ENCODE measurements at places on chromosomes 7 and 10. TPM values are rescaled to one million over a fixed set of nuclear protein-coding genes. Genes with fewer than 3 reads are reported as not detected.

- H3K36me3 ChIP-seq = no peaks in the 10 kb centered on the region
- no peaks in the 10 kb centered on the region for H3K4me1 ChIP-seq
- no peak overlapping the region for H3K4me3 ChIP-seq
- DNase-seq = no peak
- no peak overlapping the region for H3K27ac ChIP-seq
- no peaks in the 10 kb centered on the region for H3K27me3 ChIP-seq
Measured at GRCh38 chr10:57049096-57049495, 688.0 kb upstream of the ZWINT start.

DNA sequence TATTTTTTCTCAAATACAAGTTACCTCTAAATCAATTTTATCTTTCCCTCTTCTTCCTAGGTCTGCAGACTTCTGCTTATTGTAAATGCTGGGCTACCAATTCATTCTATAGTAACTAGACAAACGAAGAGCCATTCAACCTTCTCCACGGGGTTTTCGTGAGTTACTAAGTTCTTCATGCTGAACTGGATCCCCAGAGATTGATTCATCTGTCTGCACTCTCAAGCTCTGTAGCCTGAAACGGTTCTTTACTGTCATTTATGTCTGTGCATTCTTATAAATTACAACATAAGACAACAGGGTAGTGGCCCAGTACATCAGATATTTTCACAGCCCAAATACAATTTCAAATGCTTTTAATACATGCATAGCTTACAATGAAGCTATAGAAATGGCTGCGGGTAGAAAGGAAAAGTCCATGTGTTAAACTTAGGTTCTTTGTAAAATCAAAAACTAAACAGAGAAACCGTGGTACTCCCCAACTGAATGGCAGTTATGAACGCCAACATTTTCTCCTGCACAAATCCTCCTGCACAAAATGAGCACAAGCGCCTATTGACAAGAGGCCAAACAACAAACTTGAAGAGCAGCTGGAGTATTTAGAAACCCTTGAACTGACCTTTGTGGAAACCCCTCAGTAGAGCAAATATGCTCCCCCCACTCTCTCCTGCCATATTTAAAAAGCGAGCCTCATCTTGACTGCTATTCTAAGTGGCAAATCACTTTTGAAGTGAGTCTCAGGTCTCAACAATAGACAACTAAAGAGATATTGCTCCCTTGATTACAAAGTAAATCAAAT is 20.7 kb downstream of the LAMB1 start:
- H3K4me3 ChIP-seq = no peak overlapping the region
- DNase-seq = no peak
- H3K4me1 ChIP-seq = no peaks in the 10 kb centered on the region
- no peak overlapping the region for H3K27ac ChIP-seq
- peaks cover 99% of the 10 kb centered on the region for H3K36me3 ChIP-seq

- H3K4me3 ChIP-seq = no peak overlapping the region
- H3K27me3 ChIP-seq = no peaks in the 10 kb centered on the region
- no peak overlapping the region for H3K27ac ChIP-seq
- DNase-seq = peak; percentile 66
Measured at GRCh38 chr10:126468876-126469643, 80.8 kb upstream of the ADAM12 start.

MPP7 gene
- total RNA-seq = 1.6 TPM

DNA sequence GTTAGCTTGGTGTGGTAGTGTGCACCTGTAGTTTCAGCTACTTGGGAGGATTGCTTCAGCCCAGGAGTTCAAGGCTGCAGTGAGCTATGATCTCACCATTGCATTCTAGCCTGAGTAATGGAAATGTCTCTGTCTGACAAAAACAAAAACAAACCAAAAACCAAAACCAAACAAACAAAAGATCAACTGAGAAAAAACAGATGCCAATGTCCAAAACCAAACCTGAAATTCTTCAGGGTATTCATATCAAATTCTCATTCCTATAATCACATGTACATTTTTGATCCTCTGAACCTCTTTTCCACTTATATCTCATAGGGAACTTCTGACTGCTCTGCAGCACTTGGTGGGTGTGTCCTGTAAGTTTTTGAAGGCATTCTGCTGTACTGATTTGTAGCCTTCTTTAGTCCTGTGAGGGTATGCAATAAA is 87.0 kb downstream of the CDK6 start:
- H3K27me3 ChIP-seq = no peaks in the 10 kb centered on the region
- DNase-seq = peak; percentile 66
- H3K4me1 ChIP-seq = peaks cover 85% of the 10 kb centered on the region
- H3K36me3 ChIP-seq = peaks cover 29% of the 10 kb centered on the region

TMED4 gene
- 164 TPM for total RNA-seq

VAX1 gene
- total RNA-seq = not detected

DNA sequence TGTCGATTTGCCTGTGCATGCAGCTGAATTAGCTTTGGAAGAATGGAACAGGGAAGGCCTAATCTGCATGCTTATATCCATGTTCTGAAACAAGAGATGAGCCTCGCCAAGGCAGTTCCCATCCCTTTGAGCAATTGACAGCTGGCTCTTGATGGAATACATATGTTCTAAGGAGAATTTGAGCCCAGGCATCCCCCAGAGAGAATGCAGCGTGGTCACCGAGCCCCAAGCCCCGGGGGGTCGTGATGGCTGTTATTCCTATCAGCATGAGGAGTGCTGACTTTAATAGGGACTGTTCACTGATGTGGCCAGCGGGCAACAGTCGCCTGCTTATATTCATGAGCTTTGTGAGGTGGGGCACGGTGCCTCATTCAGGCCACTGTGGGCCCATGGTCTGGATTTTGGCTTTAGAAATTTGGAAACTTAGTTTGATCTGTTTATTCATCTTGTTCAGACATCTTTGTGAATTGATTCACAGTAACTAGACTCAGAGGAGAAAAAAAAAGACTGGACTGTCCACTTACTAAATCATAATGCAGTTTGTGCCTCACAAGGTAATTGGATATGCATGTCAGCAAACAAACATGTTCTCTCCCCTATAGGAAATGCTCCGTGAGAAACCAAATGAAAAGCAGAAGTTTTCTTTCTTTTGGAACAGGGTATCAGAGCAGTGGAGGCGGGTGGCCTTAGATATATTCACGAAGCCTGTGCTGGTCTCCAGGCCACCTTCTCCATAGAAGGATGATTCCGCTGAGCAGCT is 204.9 kb downstream of the CCDC3 start:
- no peak for DNase-seq
- H3K36me3 ChIP-seq = no peaks in the 10 kb centered on the region
- H3K27ac ChIP-seq = no peak overlapping the region

DNA sequence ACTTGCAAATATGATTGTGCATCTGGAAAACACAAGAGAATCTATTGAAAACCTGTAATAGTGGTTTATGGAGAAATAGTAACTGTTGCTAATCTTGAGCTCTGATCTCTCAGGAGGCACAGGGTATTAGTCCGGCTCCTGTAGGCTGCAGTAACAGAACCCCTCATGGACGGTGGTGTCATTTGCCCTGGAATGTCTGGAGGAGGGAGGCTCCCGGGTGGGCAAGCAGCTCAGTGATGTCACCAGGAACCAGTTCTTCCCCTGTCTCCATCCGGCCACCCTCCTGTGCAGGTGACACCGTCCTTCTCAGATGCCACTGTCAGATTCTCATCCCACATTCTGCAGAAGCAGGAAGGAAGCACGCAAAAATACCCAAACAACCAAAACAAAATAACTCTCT is 29.3 kb downstream of the INPP5A start:
- H3K36me3 ChIP-seq = no peaks in the 10 kb centered on the region
- no peaks in the 10 kb centered on the region for H3K27me3 ChIP-seq
- H3K27ac ChIP-seq = no peak overlapping the region
- no peak overlapping the region for H3K4me3 ChIP-seq
- DNase-seq = no peak

PLCE1 gene
- total RNA-seq = 8.1 TPM

All from SJSA1 (cell line).